ENCODE measurements at places on chromosomes 1 and 21.

GRCh38 chr1:50620680-50621329 lies 197.6 kb upstream of the DMRTA2 start:
- no peak for ATAC-seq

- no peak for ATAC-seq
Measured at GRCh38 chr1:214205053-214205452, 75.9 kb upstream of the SMYD2 start.

DNA sequence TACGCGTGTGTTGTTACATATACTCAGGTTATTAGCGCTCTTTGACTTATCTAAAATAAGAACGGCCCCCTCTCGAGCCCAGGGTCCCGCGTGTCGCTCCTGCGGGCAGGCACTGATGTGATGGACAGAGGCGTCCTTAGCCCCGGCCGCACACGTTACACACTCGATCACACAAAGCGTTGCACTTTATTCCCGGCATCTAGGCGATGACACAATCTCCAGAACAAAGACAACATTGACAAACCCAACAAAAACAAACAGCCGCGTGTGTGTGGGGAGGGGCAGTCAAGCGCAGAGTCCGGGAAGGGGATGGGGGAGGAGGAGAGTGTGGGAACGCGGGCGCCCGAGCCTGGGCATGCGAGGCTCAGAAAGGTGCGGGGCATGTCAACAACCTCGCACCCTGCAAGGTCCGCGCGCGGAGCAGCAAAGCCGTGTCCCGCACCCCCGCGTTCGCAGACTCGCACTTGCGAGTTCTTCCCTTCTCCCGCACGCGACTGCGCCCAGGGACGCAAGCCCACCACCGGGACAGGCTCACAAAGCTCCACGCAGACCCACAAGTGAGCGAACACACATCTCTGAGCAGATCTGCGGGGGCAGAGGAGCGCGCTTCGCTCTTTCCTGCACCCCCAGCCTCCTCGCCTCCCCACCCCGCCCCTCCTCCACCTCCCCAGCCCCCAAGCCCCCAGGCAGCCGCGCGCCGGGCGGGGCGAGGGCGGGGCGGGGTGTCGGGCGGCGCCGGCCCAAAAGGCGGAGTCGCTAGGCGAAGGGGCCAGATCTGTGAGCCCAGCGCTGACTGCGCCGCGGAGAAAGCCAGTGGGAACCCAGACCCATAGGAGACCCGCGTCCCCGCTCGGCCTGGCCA lies at the start of gene EFNA1:
Gene EFNA1 (plus strand): TSS at position 772 of the 862 bp plus-strand sequence. CDS start 102 bp downstream, outside the sequence.
- peak; percentile 73 for ATAC-seq

DNA sequence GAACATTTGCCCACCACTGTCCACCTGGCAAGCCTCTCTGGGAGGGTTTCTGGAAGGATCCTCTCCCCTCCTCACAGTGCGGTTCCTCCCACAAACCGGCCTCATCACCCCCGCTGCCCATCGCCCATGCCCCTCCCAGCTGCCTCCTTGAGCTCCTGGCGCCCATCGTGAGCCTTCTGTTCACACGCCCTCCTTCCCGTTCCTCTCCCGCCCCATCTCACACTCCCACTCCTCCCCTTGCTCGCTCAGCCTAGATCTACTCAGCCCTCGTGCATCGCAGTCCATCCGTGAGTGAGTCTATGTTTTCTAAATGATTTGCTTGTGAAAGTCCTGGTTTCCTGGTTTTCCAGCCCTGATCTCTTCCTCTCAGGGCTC lies 119.1 kb upstream of the C1orf174 start:
- ATAC-seq, result no peak

DNA sequence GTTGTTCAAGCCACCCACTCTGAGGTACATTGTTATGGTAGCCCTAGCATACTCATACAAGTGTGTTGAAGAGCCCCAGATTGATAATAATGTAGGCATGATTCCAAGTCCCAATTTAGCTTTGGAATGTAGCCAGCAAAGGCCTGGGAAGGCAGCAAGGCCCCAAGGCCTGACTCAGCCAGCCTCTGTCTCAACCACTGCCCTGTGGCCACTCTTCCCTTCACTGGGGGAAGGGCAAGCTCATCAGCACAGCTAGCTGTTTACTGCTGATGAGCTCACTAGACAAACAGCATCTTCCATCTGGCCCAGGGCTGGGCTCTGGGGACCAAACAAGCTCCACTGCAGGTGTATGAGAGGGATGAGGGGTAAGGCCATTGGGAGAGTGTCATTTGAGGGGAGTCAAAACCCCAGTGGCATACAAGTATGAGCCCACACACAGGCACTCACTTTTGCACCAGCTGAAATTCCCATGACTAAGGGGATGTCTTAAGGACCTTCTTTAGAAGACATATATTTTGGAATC lies 2.2 kb upstream of the IRF6 start:
- no peak for ATAC-seq

- ATAC-seq, result no peak
Measured at GRCh38 chr21:31343030-31343510, 991 bp downstream of the TIAM1 start.

DNA sequence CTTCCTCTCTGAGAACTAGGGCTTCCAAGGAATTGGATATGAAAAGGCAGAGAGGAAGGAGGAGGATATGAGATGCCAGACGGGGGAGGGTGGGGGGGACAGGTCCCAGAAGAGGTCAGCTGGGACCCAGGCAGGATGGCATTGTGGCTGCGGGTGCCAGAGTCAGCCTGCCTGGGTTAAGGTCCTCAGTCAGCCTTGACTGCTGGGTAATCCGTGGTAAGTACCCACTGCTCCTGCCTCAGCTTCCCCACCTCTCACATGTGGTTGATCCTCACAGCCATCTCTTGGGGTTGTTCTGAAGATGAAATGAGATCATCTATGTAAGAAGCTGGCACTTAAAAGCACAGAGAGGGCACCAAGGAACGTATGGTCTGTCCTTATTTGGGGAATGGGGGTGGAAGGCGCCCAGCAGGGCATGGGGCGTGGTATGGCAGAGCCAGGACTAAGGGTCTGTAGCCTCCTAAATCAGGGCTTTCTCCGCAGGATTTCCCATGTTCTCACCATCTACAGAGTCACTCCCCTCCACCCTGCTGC lies 23.8 kb downstream of the ELF3 start:
- ATAC-seq, result no peak

Data from activated T-helper 17 cell treated with anti-CD3 and anti-CD28 coated beads, Interleukin-2, amount 50 U/mL, for 72 hours (primary cell).